ENCODE measurements at places on chromosomes 3 and 15.

GRCh38 chr3:11339541-11339940, 67.3 kb downstream of the ATG7 start:
- DNase-seq = no peak

GRCh38 chr3:137647179-137647578, 116.9 kb upstream of the SOX14 start:
- no peak for DNase-seq

DNA sequence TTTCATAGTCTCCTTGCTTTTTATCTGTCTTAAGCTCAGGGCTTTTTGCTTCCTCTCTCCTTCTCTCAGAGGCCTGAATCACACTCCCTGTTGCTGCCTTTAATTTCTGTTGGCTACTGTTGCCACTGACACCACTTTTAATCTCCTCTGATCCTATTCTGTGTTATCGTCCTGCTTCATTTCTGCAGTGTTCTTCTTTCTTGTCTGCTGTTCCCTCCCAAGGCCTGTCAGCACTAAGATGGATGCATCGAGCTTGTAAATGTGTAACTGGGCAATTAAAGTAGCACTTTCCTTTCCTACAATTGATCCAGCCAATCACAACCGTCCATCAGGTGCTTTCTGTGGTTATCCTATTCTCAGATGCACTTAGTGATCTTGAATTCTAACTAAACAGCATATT, 71.3 kb upstream of the VEPH1 start:
- no peak for DNase-seq

GRCh38 chr3:126290325-126290724, 66.9 kb downstream of the KLF15 start:
- DNase-seq = no peak

DNA sequence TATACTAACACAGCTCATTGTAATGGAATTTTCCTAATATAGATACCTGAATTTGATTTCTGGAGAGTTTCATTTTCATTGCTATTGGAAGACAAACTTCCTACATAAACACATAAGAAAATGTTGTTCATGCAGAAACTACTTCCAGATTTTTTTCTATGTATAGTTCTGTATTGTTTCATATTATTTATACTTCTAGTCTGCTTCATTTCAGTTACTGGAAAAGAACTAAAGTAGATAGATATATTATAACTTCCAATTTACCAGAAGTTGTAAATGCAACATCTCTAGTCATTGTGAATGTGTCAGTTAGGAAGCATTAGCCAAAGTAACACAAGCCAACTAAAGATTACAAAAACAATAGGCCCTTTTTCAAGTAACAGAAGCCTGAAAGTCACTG, 147.3 kb upstream of the ZNF385D start:
- DNase-seq = no peak

- no peak for DNase-seq
Observed at GRCh38 chr3:133383175-133383574, 16.7 kb upstream of the BFSP2 start.

DNA sequence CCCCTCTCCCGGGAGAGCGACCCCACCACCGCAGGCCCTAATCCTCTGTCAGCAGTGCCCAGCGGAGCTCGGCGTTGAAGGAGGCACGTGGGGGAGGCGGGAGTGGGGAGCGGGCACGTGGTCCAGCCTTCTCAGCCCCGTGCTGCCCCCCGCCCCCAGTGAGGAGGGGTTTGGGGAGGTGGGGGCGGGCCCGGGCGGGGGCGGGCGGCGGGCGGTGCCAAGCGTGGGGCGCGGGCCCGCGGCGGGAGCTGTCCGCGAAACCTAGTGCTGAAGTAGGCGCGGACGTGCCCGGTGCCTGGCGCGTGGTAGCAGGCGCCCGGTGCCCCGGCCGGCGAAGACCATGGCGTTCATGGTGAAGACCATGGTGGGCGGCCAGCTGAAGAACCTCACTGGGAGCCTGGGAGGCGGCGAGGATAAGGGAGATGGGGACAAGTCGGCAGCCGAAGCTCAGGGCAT, at the start of gene CPLX3:
Gene CPLX3, plus strand, starts transcription at position 264 of the 456 bp plus-strand sequence. Its CDS starts 77 bp downstream, at position 341.
- peak; percentile 14 for DNase-seq

- peak; percentile 51 for DNase-seq
Observed at GRCh38 chr3:48429317-48429959, 448 bp downstream of the PLXNB1 start.

- DNase-seq = no peak
Observed at GRCh38 chr3:77467702-77468625, 428.1 kb downstream of the ROBO2 start.

- DNase-seq = no peak
Observed at GRCh38 chr3:147930232-147930807, 521.2 kb downstream of the ZIC1 start.

DNA sequence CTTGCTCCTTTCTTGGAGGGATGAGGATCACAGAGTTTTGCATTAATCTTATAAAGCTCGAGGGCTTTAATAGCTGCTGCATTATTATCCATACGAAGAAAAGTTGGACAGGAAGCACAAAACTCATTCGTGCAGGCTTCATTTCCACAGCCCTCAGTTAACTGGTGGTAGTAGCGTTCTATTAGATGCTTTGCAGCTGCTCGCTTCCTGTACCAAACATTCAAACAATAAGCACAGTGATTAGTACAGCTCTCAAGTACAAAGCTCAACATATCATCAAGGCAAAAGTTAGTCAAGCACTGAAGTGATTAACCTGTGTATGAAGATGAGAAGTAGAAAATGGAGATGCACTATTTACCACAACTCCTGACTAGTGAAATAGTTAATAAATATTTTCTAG, 63.3 kb downstream of the UBE3A start:
- DNase-seq = no peak

DNA sequence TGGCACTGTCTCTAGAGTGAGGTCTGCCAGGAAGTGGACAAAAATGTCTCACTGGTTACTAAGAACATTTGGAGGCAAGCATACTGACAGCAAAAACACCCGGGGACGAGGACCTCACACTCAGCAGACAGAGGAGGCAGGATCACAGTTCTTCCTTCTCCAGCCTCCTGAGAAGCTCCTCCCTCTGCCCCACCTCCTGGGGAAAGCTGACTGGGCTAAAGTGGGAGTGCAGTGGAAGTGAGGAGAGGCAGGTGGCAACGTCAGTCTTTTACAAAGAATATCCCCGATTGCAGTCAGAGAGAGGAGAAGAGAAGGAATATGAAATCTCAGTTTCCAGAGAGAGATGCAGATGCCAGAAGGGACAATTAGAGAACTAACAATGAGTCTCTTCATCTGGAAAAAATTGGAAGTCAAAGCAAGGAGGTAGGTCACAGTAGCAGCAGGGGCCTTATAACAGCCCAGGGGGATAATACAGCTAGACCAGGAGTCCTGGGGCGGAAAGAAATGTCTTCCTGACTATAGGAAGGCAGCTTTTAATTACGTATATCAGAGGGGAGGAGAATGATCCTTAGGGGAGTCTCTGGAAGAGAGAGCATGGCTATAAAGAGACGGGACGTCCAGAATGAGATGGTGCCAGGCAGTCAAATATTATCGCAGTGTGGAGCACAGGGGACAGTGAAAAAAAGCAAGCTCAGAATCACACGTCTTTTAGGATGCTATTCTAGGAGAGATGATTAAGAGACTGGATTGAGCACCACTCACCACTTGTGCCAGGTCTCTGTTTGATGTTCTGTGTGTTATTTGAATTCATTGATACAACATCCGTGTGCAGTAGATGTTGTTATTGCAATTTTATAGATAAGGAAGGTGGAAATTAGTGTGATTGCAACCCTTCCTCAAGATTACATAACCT, 47.2 kb downstream of the LEO1 start:
- DNase-seq = no peak

- no peak for DNase-seq
Observed at GRCh38 chr3:59085976-59086375, 36.2 kb upstream of the CFAP20DC start.

DNA sequence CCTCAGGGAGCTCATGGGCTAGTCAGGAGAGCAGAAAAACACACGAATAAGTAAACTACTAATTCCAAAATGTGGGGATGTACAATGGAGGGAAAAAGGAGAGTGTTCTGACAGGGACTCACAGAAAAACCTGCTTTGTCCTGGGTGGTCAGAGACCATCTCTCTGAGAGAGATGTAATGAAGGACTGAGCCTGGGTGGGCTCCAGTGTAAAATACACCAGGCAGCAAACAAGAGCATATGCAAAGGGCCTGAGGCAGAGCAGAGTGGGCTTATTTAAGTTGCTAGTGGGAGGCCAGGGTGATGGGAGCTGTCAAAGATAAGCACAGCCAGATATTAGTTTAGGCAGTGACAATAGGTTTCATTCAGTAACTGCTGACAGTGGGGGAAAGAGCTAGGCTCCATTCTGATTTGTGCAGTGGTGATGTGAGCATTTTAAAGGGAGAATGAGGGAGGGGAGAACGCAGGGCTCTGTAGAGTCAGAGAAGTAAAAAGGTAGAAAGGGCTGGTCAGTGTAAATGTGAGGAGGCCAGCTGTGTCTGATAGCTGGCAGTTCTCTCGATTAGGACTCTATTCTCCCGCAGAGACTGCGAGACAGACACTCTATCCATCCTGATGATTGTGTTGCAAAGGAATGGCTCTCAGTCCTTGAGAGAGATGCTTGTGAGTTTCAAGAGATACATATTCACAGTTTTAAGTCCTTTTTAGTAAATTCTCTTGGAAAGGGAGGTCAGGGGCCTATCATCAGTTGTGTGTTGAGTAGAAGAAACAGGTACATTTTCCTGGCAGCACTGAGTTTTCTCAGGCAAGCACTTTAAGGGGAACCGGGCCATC, 3.5 kb downstream of the TF start:
- DNase-seq = no peak

GRCh38 chr3:137988152-137988551, 21.8 kb upstream of the CLDN18 start:
- no peak for DNase-seq

GRCh38 chr15:63134245-63134985, 12.8 kb downstream of the LACTB start:
- no peak for DNase-seq

- DNase-seq = no peak
Observed at GRCh38 chr15:28082891-28083684, 16.0 kb downstream of the OCA2 start.

DNA sequence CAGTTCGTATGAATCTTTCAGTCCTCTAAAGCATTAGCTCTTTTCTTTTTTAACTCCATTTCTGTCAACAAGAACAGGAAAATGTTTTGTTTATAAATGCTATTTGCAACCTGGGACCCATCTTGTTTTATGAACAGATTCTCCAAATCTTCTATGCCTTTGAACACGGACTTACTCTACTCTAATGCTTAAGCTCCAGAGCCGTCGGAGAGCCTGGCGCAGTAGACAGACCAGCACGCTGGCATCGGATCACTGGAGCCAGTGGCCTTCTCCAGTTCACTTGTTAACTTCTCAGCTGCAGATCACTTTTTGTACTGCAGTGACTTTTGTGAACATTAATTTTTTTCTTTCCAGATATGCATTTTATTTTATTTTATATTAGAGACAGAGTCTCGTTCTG, 122.8 kb downstream of the GHSR start:
- DNase-seq = no peak

DNA sequence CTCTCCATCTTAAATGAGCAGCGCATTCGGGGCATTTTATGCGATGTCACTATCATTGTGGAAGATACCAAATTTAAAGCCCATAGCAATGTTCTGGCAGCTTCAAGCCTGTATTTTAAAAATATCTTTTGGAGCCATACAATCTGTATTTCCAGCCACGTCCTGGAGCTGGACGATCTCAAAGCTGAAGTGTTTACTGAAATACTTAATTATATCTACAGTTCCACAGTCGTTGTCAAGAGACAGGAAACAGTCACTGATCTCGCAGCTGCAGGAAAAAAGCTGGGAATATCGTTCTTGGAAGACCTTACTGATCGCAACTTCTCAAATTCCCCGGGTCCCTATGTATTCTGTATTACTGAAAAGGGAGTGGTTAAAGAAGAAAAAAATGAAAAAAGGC, 44.4 kb upstream of the RASA2 start:
- DNase-seq = no peak

DNA sequence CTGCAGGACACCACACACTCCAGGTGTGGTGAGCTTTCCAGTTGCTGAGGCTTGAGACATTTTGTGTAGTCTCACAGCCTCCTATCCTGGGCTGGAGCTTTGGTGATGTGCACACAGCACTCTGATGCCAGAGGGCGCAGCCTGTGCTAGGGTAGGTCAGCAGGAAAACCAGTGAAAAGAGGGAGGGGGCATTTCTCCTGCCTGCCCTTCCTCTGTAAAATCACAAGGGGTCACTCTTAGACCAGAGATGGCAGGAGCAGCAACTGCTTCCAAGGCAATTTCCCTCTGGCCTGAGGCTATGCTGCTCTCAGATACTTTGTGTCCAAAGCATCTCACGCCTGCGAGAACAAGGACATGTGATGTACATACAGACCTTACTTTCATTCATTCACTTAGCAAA, 16.5 kb upstream of the MUSTN1 start:
- peak; percentile 20 for DNase-seq

- DNase-seq = no peak
Observed at GRCh38 chr3:126934031-126934531, 48.8 kb upstream of the PLXNA1 start.

GRCh38 chr15:92652576-92652966, 3.0 kb downstream of the FAM174B start:
- no peak for DNase-seq

- no peak for DNase-seq
Observed at GRCh38 chr3:35969406-35969805, 330.1 kb downstream of the ARPP21 start.

GRCh38 chr3:167406876-167407492, 26.9 kb upstream of the ZBBX start:
- DNase-seq = no peak

GRCh38 chr3:110495201-110495927, 576.3 kb upstream of the NECTIN3 start:
- no peak for DNase-seq

- no peak for DNase-seq
Observed at GRCh38 chr3:139128803-139129202, 84.1 kb upstream of the PRR23C start.

DNA sequence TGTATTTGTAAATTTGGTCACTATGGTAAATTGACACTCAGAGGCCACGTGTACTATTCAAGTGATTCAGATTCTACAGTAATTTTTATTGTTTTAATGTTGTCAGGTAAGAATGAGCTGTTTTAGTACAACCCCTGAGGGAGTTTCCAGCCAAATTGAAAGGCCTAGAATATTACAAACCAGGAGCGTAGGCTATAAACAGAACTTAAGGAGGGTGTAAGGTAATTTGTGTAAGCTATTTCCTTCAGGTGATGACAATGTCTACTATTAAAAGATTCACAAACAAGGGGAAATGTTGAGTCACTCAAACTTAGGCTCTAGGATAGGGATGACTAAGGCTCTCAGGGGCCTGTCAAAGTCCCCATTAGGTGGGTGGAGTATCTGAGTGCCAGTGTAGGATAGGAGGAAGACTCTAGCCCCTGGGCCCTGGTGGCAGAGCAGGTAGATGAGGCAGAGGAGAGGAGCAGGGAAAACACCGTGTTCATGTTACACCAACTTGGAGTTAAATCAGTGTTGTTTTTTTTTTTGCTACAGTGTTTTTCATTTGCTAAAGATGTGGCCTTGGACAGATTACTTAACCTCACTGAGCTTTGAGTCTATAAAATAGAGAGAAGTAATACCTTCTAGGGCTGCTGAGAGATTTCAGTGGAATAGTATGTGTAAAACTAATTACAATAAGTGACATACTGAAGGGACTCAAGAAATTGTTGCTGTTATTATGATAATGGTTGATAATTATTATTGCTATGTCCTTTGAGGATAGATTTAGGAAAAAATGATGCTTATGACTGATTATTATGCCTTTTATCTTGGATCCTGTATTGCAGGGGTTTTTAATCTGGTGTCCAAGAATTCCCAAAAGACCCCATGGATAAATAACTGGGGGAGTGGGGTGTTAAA, 10.3 kb downstream of the TM4SF1 start:
- no peak for DNase-seq

All from CD4-positive, alpha-beta T cell treated with Interleukin-4 for 4 hours (primary cell).